Smooth muscle cell of the brain vasculature (primary cell): ENCODE measurements at places on chromosomes 5 and 9.

GRCh38 chr9:69173891-69174615, at the start of gene TJP2:
TJP2 (plus strand) TSS chr9:69174277; CDS start chr9:69174373, 96 bp downstream.
- DNase-seq, result no peak

DNA sequence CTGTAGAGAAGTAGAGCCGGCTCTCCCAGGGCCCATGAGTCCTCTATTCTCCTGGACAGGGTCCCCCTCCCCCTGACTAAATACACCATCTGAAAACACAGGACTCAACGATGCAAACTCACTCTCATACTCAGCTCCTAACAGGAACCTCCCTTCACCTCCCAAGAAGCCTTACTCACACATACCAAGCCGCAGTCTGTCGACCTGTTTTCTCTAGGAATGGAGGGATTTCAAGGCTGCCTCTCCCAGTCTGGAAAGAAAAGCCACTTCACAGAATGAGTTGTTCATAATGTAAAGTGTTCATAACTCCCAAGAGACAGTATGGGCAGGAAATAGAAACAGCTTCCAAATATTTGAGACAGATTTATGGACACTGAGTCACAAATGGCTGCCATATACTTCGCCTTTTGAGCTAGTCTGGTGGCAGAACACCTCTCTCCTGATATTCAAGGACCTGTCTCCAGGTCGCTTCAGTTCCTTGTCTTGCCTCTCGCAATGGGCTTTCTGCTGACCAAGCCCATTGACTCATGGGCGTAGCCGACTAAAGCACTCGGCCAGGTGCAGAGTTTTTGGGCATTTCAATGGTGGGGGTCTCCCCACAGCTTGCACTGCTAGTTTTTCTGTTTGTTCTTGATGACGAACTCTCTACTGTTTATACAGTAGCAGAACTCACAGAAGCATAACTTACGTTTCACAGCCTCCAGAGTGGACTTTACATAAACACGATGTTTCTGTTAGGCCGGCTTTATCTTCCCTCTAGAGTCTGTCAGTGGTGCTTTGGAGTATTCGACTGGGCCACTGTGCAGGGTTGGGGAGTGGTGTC, 25.0 kb upstream of the IL17B start:
- no peak for DNase-seq

- no peak for DNase-seq
Measured at GRCh38 chr5:55044175-55044574, 20.1 kb downstream of the GZMK start.

- no peak for DNase-seq
Measured at GRCh38 chr5:107915176-107915812, 244.6 kb upstream of the EFNA5 start.

- DNase-seq, result no peak
Measured at GRCh38 chr9:123615381-123615780, 259.4 kb downstream of the CRB2 start.

DNA sequence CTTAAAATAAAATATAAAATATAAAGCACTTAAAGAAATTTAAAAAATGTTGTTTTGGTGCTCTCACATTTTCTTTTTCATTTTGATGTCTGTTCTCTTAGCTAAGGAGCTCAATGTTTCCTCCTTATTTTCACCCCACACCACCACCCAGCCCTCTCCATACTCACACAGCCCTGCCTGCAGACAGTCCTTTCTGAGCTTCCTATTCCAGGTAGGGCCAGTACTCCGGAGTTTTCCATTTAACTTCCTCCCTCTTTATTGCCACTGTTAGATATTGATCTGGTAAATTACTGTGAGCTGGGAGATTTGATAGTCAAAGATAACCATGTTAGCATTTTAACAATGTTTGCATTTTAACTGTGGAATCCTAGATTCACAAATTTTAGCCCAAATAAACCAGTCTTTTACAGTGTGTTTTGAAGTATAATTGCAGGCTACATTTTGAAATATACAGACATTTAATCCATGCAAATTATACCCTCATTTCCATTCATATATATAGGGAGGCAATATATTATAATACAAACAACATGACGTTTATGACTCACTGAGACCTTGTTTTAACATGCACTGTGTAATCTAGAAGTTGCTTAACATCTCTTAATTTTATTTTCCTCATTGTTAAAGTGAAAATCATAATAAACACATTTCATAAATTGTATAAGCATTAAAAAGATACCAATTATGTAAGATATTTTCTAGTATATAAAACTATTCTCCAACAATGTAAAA, 927.1 kb downstream of the NR2F1-AS1 start:
- no peak for DNase-seq

DNA sequence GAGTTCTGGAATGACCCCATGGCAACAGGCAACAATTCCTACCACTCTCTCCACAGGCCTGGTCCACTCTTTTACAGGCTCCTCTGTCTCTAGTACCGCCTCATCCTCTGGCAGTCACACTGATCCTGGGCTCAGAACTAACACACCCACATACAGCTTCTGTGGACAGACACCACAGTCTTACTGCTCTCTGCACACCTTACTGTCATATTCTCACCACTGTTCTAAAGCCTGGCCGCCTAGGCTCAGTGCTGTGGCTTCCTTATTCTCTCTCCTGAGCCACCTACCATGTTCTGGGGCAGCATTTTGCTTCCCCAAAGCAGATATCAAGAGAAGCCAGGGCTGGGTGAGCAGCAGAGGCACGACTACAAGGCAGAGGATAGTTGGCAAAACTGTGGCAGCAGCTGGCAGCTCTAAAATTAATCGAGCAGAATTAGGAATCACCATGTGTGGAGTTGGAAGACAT, 14.8 kb downstream of the REEP5 start:
- no peak for DNase-seq

DNA sequence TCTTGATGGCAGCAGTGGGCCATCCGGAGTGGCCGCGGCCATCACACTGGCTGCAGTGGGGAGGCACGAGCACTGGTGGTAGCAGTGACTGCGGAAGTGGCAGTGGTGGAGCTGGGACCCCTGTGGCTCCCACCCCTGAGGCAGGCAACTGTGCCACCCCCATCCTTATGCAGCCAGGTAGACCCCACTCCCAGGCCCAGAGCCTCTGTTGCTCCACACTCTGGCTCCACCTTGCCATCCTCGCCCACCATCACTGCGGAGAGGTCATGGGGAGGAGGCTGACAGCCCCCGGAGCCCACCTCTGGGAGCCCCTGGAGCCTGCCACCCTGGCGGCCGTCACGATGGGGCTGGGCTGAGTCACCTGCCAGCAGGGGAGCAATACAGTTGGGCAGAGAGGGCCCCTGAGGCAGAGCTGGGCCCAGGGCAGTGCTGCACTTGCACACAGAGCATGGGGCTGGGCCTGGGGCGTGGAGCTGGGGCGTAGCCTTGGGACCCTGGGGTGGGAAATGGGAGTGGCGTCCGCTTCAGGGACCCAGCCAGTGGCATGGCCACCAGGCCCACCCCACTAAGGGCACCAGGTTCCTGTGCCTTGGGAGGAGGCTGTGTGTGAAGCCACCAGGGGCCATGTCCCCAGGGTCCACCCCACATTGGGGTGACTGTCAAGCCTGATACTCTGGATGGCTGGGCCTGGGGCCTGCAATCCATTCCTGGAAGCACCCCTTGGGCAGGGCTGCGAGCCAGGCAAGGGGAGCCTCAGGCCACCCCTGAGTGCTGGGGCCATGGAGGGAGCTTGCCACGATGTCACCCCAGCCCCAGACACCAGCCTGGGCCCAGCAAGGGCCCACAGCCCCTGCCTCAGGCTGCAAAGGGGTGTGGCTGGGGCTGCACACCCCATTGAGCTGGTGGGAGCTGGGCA, 7.7 kb downstream of the AMBP start:
- DNase-seq, result no peak

DNA sequence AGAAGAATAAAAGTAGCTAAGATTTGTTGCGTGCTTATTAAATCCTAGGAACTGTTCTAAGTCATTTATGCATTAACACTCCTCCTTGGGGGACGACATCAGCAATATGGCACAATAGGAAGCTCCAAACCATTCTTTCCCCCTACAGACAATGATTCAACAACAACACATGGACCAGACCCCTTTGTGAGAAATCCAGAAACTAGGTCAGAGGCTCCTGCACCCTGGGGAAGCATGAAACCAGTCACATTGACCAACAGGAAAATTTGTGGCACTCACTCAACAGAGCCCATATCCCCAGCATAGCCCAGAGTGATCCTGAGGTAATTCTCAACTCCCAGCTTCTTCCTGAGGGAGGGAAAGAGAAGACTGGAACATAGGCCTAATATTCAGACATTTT, 294.4 kb downstream of the HINT1 start:
- no peak for DNase-seq

GRCh38 chr5:175542232-175542965, 64.0 kb downstream of the SFXN1 start:
- DNase-seq, result no peak

- DNase-seq, result no peak
Measured at GRCh38 chr5:79297661-79298060, 61.7 kb downstream of the JMY start.

GRCh38 chr5:98581112-98581997, 192.1 kb upstream of the RGMB start:
- DNase-seq, result no peak

GRCh38 chr5:95238560-95239325, 46.2 kb downstream of the MCTP1 start:
- DNase-seq, result no peak

DNA sequence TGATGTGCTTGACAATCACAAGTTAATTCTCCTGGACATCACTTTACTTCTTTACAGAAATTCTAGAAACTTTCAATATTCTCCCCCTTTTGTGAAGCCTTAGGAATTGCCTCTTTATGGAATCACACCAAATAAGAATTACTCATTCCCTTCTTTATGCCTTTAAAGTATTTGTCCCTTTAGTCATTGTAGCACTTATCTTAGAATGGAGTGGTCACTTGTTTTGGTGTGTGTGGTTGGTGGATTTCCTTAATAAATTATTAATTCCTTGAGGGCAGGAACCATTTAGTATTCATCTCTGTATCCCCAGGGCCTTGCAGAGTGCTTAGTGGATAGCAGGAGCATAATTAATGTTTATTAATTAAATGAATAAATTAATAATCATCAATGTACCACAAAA, 307.0 kb downstream of the ARRDC3 start:
- DNase-seq, result no peak

DNA sequence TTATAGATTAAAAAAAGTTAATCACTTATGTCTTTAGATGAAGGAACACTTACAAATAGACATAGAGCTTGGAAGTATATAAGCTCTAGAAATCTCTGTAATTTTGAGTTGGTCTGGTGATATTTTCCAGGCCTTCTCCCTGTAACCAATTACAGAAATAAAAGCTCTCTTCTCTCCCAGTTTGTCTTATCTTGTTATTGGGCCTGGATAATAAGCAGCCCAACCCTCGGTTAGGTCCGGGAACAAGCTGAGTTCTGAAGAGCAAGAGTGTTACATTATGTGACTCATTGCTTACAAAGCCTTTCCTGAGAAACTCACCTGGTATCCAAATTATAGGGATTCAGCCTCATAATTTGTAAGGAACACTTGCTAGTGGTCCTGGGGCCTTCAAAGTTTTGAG, 1146.2 kb downstream of the CDH9 start:
- DNase-seq, result no peak

DNA sequence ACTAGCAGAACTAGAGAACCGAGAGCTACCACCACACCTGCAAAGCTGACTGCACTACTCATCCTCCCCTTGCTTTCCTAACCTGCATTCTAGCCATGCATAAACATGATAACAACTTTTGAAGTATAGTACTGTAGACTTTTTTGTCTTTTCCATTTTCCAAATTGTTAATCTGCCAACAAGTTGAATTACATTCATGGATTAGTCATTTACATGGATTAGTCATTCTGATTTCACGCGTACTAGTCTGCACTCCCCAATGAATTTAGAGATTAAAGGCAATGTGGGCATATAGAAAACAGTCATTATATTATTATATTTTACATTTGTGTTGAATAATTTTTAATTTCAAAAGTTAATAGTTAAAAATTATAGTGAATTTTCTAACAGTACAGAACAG, 81.4 kb downstream of the EDIL3 start:
- no peak for DNase-seq

GRCh38 chr5:153470736-153471135, 19.7 kb upstream of the GRIA1 start:
- DNase-seq, result no peak

DNA sequence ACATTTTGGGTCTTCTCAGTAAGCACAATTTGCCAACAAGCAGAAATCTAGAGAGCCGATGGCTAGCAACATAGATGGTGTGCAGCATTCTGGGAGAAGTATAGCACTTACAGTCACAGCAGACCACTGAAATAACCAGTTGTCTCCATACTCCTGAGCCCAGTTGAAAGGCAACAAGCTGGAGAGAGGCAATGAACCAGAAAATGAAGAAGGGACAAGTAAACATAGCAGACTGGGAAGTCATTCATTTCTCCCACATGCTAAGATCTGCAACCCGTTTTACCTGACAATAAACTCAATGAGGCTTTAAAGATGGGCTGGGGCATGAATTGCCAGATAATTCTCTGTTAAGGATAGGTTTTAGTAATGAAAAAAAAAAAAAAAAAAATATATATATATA, 575.6 kb upstream of the GRAMD2B start:
- no peak for DNase-seq
